ENCODE measurements at places on chromosomes 13 and 19.

GRCh38 chr19:40274585-40275544, 10.3 kb downstream of the AKT2 start:
- DNase-seq, result no peak

DNA sequence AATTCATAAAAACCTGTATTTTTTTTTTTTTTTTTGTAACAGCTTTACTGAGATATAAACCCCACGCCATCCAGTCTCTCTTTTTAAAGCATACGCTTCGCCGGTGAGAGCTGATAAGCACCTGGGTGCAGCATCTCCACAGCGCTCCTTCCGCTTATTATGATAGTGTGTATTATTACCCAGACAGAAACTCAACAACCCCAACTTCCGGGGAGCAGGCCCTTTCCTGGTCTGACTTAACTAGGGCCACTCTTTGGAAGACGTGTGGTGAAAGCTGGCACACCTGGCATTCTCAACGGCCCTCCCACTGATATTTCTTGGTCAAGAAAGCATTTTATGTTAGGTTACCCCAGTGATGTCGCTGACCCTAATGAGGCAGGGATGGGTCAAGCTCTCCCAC, 51.4 kb upstream of the SLC15A1 start:
- no peak for DNase-seq

DNA sequence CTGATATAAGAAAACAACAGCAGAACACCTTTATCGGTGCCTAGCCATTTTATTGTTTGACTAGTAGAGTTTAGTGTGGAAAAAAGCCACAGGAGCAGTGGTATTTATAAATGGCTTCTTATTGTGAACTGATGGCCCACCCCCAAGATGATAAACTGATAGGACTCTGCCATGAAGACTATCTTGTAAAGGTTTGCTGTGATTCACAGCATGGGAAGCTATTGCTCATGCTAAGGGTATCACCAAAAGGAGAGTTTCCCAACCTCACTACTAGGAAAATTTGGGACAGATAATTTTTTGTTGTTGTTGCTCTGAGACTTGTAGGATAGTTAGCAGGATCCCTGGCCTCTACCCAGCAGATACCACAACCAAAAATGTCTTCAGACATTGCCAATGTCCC, 12.0 kb upstream of the SLC7A1 start:
- DNase-seq, result no peak

DNA sequence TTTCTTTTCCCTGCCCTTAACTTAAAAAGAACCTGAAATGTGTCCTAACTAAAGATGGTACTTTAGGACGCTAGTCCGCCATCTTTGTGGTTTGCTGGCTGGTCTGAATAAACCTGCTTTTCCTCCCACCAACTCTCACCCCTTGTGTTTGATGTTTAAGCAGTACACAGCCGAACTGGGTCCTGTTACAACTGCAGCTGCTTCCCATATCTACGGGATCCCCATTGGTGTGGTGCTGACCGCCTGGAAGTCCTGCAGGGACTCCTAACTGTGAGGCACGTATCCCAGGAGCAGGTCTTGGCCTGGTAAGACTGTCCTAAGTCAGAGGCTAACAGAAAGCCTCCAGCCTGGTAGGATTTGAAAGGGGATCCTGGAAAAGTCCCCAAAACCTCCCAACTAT, 40.9 kb upstream of the VSTM2B start:
- no peak for DNase-seq

GRCh38 chr13:98339684-98340425, 162.8 kb upstream of the RNF113B start:
- no peak for DNase-seq

GRCh38 chr13:106619688-106620555, 52.0 kb upstream of the ARGLU1 start:
- DNase-seq, result peak; percentile 75
